ENCODE measurements at places on chromosomes 1 and 21.

DNA sequence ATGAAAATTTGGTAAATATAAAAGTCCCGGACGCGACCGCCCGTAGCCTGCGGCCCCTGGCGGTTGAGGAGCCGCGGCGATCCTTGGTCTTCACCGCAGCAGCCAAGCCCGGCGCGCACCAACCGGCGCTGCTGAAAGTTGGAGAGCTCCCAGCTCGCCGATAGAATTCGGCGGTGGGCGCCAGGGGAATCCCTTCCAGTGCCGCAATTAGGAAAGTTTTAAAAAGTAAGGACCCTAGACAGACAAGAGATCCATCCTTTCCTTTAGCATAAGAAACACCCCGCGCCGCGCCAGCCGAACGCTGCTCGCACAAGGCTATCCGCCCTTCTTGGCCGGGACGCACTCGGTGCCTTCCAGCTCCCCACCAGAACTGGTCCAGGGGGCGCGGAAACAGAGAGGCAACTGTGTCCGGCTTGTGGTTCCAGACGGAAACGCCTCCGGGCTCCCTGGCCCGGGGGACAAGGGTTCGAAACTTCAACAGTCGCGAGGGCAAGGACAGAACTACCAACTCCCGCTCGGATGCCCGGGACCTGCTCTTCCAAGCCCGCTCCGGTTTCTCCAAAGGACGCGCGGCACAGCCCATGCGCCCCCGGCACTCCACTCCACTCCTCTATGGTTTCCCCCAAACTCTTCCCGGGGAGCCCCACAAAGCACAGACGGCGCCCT lies 1.7 kb downstream of the FAM78B start:
- DNase-seq, result no peak

- no peak for DNase-seq
Observed at GRCh38 chr1:27979151-27979858, 19.5 kb downstream of the XKR8 start.

- no peak for DNase-seq
Observed at GRCh38 chr1:76786222-76786621, 81.1 kb upstream of the ST6GALNAC5 start.

- no peak for DNase-seq
Observed at GRCh38 chr1:66333466-66334199, 200.3 kb upstream of the SGIP1 start.

GRCh38 chr1:116352349-116352813 lies 20.7 kb upstream of the ATP1A1 start:
- DNase-seq, result no peak

GRCh38 chr21:31236528-31236927 lies 107.5 kb downstream of the TIAM1 start:
- DNase-seq, result no peak

GRCh38 chr1:97385536-97386277 lies 535.1 kb downstream of the DPYD start:
- no peak for DNase-seq

Data from GM12864 (cell line).